Hair follicle dermal papilla cell (primary cell): ENCODE measurements at places on chromosomes 2 and 18. TPM values are rescaled to one million over a fixed set of nuclear protein-coding genes. Genes with fewer than 3 reads are reported as not detected.

PKDCC gene
- total RNA-seq = 4.0 and 6.7 TPM in 2 replicates

IL37 gene
- not detected in 2 replicates for total RNA-seq

SLC5A7 gene
- total RNA-seq = not detected in 2 replicates

MTCL1 gene
- total RNA-seq = 197 and 305 TPM in 2 replicates

MEMO1 gene
- total RNA-seq = 26.4 and 33.6 TPM in 2 replicates

SLC9A4 gene
- under 0.01 TPM in 1 of 2 replicates, not detected in the other for total RNA-seq

ADAM23 gene
- 0.12 and 0.97 TPM in 2 replicates for total RNA-seq

SOX11 gene
- total RNA-seq = 0.12 and 0.32 TPM in 2 replicates

CERKL gene
- under 0.01 TPM in 1 of 2 replicates, not detected in the other for total RNA-seq

C2orf80 gene
- not detected in 2 replicates for total RNA-seq

SLC23A3 gene
- total RNA-seq = 0.85 and 1.5 TPM in 2 replicates

GTF2A1L gene
- total RNA-seq = 1.2 and 1.3 TPM in 2 replicates

GRB14 gene
- total RNA-seq = 0.36 and 0.65 TPM in 2 replicates

PER2 gene
- total RNA-seq = 11.2 and 13.5 TPM in 2 replicates

PLEKHH2 gene
- 5.6 and 11.4 TPM in 2 replicates for total RNA-seq

WDR12 gene
- total RNA-seq = 13.8 and 20.1 TPM in 2 replicates

HNRNPA3 gene
- 27.8 and 28.9 TPM in 2 replicates for total RNA-seq

AQP12A gene
- not detected in 2 replicates for total RNA-seq

CABLES1 gene
- 8.5 and 17.4 TPM in 2 replicates for total RNA-seq
